ENCODE measurements at places on chromosomes 7 and 10.

GRCh38 chr10:94092848-94093247 lies 99.1 kb downstream of the PLCE1 start:
- DNase-seq: no peak

DNA sequence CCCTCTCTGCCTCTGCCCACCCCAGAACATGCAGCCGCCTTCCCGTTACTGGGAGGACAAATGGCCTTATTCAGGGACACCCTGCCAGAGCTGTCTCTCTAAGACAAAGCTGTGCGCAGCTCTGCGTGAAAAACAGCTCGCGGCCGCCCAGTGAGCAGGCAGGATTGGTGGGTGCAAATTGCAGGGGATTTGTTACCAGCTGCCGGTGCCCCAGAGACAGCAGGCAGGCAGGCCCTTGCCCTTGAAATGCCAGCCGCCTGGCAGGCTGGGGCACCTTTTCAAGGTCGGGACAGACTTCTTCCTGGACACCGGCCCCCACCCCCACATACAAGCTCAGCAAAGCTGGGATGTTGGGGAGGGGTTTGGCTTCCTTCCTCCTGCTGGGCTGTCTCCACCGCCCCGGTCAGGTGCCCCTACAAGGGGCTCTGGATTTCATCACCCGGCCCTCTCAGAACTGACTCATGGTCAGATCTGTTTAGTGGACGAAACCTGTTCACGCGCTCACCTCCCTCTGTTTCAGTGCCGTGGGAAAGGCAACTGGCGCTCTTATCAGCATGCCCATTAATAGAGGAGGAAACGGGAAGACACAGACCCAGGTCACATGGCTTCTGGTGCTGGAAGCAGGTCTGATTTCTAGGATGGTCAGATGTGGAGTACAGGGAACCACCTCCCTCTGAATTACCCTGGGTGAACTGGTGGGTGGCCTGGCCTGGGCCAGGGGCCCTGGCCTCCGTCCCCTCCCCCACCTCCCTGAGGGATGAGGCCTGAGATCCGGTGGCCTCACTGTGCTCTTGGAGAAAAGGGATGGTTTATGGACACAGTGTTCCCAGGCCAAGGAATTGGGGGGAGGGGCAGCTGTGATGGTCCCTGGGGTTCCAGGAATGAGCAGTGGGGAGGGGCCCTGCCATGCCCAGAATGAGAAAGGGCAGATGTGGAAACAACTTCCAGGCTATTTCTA lies 123.9 kb upstream of the PPIF start:
- no peak for DNase-seq

- DNase-seq: no peak
Measured at GRCh38 chr10:6141296-6142151, 52.7 kb downstream of the RBM17 start.

GRCh38 chr7:114466917-114467316 lies 52.3 kb downstream of the FOXP2 start:
- DNase-seq: no peak

DNA sequence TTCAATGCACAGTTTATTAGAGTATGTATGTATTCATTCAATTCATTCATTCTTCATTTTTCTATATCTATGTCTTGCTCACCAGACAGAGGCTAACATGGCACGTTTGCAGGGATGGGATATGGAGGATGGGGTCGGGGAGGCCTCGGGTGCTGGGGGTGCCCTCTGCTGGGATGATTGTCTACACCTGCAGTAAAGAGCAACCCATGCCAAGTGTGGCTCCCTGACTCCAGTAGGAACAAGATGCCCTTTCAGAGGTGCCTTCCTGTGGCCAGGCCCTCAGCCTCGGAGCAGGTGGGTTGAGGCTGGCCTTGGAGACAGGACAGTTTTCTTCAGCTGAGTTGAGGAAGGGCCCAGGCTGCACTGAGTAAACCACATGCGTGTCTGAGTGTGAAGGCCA lies 157.2 kb downstream of the SH2D4B start:
- no peak for DNase-seq

DNA sequence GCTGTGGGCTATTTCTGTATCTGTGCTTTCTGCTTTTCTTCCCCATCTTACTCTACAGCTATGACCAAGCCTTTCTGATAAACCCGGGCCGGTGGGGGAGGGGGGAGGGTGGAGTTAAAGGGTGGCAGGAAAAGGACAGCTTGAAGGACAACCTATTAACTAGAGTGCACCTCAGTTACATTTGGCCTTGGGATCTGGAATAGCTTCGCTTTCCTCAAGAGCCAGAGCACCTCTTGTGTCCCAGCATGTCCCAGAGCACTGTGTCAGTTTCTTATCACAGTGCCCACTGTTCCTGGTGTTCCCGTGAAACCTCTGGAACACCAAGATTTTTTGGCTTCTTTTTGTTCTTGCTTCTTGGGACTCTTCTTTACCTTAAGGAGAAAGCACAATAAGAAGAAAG lies 160.6 kb downstream of the NSUN6 start:
- no peak for DNase-seq

- DNase-seq: no peak
Measured at GRCh38 chr7:30163231-30163894, 28.6 kb downstream of the MTURN start.

GRCh38 chr7:83976302-83976701 lies 218.3 kb downstream of the SEMA3A start:
- no peak for DNase-seq

DNA sequence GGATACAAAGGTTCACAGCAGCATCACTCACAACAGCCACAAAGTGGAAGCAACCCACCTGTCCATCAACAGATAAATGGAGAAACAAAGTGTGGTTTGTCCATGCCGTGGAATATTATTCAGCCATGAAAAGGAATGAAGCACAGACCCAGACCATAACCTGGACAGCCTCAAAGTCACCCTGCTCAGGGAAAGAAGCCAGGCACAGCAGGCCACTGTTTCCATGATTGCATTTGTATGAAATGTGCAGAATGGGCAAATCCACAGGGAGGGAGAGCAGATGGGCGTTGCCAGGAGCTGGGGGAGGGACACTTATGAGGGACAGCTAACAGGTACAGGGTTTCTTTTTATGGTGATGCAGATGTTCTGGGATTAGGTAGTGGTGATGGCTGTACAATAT lies 30.3 kb downstream of the FOXL3 start:
- no peak for DNase-seq

GRCh38 chr10:124697837-124698544 lies 46.2 kb downstream of the FAM53B start:
- DNase-seq: peak; percentile 45

- DNase-seq: no peak
Measured at GRCh38 chr7:12625836-12626235, 55.3 kb downstream of the SCIN start.

DNA sequence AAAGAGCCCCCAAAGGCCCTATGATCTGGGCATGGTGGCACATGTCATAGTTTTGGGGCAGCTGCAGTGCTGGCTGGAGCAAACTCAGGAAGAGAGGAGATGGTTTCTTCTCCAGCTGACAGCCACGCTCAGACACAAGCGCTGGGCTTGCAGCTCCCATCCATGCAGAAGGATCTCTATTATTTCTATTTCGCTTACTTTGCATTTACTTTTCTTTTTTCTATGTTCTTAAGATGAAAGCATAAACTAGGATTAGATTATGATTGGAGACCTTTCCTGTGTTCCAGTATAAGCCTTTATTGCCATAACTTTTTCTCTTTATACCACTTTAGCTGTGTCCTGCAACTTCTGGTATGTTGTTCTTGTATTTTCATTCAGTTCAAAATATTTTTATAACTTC lies 5.0 kb downstream of the JAKMIP3 start:
- no peak for DNase-seq

GRCh38 chr7:50660040-50660829 lies 95.0 kb upstream of the DDC start:
- no peak for DNase-seq

GRCh38 chr10:35705671-35706070 lies 63.6 kb upstream of the FZD8 start:
- DNase-seq: no peak

- no peak for DNase-seq
Measured at GRCh38 chr10:50917486-50917885, 32.1 kb upstream of the A1CF start.

GRCh38 chr10:66586073-66586472 lies 339.8 kb upstream of the LRRTM3 start:
- DNase-seq: no peak

DNA sequence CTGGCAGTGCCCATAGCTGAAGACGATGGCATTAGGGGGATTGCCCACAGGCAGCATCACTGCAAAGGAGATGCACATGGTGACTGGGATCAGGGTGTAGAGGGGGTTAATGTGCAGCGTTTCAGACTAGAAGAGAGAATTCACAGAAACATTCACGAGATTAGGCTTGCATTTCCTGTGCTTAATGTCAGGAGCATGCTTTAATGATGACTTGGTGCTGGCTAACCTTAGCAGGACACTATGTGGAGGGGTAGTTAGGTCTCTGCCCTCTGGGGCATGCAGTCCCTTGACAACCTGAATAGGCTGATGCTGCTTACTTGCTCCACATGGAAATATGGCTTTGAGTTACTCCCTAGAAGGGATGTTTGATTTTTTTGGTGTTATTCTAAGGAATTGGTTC lies 21.8 kb downstream of the STMP1 start:
- DNase-seq: no peak

DNA sequence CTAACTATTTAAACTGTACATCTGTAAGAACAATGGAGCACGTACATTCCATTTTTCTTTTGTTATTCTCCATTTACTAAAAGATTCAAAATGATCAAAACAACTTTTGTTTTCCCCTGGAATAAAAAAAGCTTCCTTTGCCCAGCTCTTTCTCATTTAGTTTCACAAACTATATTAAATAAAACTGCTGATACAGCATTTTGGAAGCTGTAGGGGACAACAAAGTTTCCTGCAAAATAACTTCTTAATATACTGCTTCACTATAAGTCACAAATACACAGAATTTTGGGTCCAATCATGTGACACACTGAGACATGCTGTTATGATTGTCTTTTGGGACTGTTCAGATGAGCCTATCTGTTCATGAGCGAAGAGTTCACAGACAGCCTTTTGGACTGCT lies 222.4 kb downstream of the ADAM12 start:
- DNase-seq: no peak

Measured in T-helper 2 cell (primary cell).